Placental pericyte (primary cell): ENCODE measurements at places on chromosomes 5 and 9. TPM values are rescaled to one million over a fixed set of nuclear protein-coding genes. Genes with fewer than 3 reads are reported as not detected.

Gene LRRC70
- total RNA-seq: 1.1 and 1.4 TPM in 2 replicates

Gene SLC25A46
- 60.4 and 115 TPM in 2 replicates for total RNA-seq

Gene SLC36A2
- total RNA-seq: not detected in 2 replicates

Gene TRIM7
- 1.1 and 3.4 TPM in 2 replicates for total RNA-seq

Gene AGXT2
- total RNA-seq: not detected in 2 replicates

Gene NDST1
- total RNA-seq: 41.1 and 93.8 TPM in 2 replicates

Gene MEIKIN
- not detected in 2 replicates for total RNA-seq

Gene ADAMTS12
- total RNA-seq: 135 and 203 TPM in 2 replicates

Gene KLHL3
- 2.7 and 2.8 TPM in 2 replicates for total RNA-seq

Gene FSD1L
- 4.8 and 9.7 TPM in 2 replicates for total RNA-seq

Gene C9
- total RNA-seq: 0.44 TPM in 1 of 2 replicates, not detected in the other

Gene PCDHB14
- total RNA-seq: 0.29 and 0.44 TPM in 2 replicates

Gene ISL1
- total RNA-seq: not detected in 2 replicates

Gene HMMR
- total RNA-seq: 1.3 and 49.0 TPM in 2 replicates

Gene DNAI1
- total RNA-seq: not detected in 2 replicates

Gene GARIN3
- not detected in 2 replicates for total RNA-seq

Gene LIX1
- not detected in 2 replicates for total RNA-seq

Gene LCN15
- total RNA-seq: not detected in 2 replicates

Gene C8G
- 0.66 TPM in 1 of 2 replicates, not detected in the other for total RNA-seq

Gene GDNF
- total RNA-seq: 12.3 and 16.8 TPM in 2 replicates

Gene PTGDS
- total RNA-seq: 4.2 and 78.6 TPM in 2 replicates

Gene ZNF354C
- 3.9 and 7.0 TPM in 2 replicates for total RNA-seq

Gene CTXN3
- total RNA-seq: not detected in 2 replicates

Gene ARID3C
- 0.22 TPM in 1 of 2 replicates, not detected in the other for total RNA-seq

Gene APBB3
- 11.7 and 31.1 TPM in 2 replicates for total RNA-seq

Gene ADGRD2
- total RNA-seq: not detected in 2 replicates

Gene ASS1
- 22.0 and 199 TPM in 2 replicates for total RNA-seq

Gene TSLP
- 0.43 and 2.0 TPM in 2 replicates for total RNA-seq

Gene MYOT
- total RNA-seq: not detected in 2 replicates

Gene COL5A1
- total RNA-seq: 457 and 467 TPM in 2 replicates

Gene CER1
- total RNA-seq: not detected in 2 replicates

Gene LRRC19
- total RNA-seq: not detected in 2 replicates

Gene LMNB1
- total RNA-seq: 7.9 and 79.7 TPM in 2 replicates

Gene SH3GLB2
- 49.7 and 61.0 TPM in 2 replicates for total RNA-seq

Gene PRDM9
- total RNA-seq: not detected in 2 replicates

Gene TEX48
- not detected in 2 replicates for total RNA-seq

Gene INSL6
- total RNA-seq: 0.22 TPM in 1 of 2 replicates, not detected in the other

Gene FBP1
- not detected in 2 replicates for total RNA-seq

Gene FREM1
- 0.22 and 0.72 TPM in 2 replicates for total RNA-seq

Gene CDH9
- total RNA-seq: not detected in 2 replicates

Gene NIPAL4
- 0.57 and 1.8 TPM in 2 replicates for total RNA-seq

Gene TXNDC8
- total RNA-seq: not detected in 2 replicates

Gene PIK3R1
- total RNA-seq: 10.7 and 19.6 TPM in 2 replicates

Gene MAMDC2
- total RNA-seq: 1.8 and 8.6 TPM in 2 replicates

Gene SLC34A3
- total RNA-seq: not detected in 2 replicates

Gene KCNN2
- 0.88 and 1.1 TPM in 2 replicates for total RNA-seq

Gene TYRP1
- total RNA-seq: 1.4 and 13.8 TPM in 2 replicates
